ENCODE measurements at places on chromosomes 16 and 17.

GRCh38 chr16:10333321-10334032 lies 52.4 kb upstream of the ATF7IP2 start:
- DNase-seq = no peak

GRCh38 chr17:535198-535597 lies 179.4 kb downstream of the VPS53 start:
- no peak for DNase-seq

DNA sequence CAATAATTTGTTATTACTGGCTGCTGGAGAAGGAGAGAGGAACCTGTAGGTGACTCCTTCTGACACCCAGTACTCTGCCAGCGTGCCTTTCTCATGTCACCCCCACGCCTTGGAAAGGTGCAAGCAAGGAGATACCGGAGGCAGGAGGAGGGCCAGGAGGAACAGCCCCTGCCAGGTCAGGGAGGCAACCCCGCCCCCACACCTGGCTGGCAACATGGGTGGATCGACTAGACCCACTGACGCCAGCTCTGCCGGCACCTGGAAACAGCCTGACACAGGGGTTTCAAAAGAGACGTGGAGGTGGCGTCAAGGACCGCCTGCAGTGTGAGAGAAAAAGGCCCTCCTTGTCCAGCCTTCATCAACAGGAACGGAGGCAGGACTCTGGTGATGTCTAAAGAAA lies 62.3 kb downstream of the CYB5B start:
- no peak for DNase-seq

- DNase-seq = no peak
Measured at GRCh38 chr17:18185832-18186626, 2.4 kb downstream of the ALKBH5 start.

DNA sequence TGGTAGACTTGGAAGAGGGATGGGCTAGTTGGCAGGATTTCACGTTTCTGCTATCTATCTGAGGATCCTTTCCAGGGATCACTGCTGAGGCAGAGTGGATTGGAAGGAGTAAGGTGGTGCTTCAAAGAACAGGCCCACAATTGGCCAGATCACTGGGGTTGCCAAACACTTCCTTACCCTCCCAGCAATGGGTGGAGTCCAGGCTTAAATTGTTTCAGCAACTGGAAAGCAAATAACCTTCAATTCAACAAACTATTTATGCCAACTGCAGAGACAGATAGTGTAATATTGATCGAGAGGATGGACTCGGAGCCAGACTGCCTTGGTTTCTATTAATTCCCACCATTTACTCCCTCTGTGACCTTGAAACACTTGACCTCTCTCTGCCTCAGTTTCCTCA lies 2.1 kb downstream of the ARRB2 start:
- no peak for DNase-seq

DNA sequence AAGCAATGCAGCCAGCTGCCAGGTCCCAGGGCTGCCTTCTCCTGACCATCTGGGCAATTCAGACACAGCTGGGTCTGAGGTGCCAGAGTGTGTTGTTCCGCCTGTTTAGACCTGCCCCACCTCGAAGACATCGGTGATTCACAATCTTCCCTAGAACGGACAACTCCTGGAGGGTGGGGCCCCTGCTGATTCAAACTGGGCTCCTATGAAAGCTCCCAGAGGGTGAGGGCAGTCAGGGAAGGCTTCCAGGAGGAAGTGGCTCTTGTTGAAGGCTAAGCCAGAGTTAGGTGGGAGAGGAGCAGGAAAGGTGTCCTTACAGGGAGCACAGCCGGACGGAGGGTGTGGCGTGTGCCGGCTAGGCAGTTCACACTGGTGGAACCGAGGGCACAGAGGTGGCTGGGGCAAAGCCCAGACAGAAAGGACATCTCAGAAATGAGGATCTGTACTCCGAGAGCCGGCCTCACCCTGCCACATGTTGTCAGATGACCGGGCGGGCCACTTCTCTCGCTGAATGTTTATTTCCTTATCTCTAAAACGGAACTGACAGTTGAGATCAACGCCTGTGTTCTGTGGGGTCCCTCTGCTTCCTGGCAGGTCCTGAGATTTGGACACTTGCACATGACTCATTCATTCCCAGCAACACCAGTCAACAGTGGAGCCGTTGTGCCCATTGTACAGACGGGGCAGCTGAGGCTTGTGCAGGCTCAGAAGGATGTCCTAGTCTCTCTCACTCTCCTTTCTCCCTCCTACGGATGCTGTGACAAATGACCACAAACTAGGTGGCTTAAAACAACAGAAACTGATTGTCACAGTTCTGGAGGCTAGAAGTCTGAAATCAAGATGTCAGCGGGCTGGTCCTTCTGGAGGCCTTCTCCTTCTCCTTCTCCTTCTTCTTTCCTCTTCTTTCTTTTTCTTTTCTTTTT lies 26.9 kb upstream of the LITAF start:
- no peak for DNase-seq

DNA sequence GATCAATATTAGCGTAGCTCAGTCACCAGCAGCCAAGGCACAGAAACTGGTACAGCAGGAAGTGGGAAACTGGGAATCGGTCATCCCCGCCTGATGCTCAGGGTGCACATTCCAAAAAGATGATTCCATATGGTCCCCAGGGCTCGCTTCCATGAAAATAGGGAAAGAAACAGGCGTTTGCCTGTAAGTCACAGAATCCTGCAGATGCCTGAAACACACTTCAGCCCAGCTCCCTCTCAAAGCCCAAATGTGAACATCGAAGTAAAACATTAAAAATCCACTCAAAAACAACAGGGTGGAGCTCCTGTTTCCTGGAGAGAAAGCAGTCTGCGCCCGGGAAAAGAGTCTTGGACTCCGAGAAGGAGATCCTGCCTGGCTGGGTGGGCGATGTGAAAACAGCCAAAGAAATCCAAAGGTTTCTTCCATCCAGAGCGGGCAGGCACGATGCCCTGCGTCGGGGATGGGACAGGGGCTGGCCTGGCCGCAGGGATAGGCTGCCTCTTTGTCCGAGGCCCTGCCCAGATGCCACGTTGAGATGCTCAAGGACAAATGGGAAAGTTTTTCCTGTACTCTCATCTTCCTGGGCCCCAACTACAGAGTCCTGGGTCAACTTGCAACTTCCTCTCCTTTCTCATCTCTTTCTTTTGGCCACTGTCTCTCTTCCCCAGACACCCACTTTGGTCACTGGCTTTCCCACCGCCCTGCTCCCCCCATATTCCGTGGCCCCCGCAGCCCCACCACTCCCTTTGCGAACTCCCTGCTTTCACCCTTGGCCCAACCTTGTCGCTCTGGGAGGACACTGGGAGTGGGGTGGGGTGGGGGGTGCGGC lies 743 bp downstream of the WIPI1 start:
- DNase-seq = no peak

- DNase-seq = no peak
Measured at GRCh38 chr17:48143629-48144028, 36.1 kb downstream of the SNX11 start.

GRCh38 chr17:38575781-38576180 lies 30.0 kb downstream of the SRCIN1 start:
- DNase-seq = no peak

GRCh38 chr16:4386951-4387565 lies 15.4 kb downstream of the VASN start:
- DNase-seq = no peak

- DNase-seq = no peak
Measured at GRCh38 chr16:14476183-14476582, 153.9 kb downstream of the PARN start.

DNA sequence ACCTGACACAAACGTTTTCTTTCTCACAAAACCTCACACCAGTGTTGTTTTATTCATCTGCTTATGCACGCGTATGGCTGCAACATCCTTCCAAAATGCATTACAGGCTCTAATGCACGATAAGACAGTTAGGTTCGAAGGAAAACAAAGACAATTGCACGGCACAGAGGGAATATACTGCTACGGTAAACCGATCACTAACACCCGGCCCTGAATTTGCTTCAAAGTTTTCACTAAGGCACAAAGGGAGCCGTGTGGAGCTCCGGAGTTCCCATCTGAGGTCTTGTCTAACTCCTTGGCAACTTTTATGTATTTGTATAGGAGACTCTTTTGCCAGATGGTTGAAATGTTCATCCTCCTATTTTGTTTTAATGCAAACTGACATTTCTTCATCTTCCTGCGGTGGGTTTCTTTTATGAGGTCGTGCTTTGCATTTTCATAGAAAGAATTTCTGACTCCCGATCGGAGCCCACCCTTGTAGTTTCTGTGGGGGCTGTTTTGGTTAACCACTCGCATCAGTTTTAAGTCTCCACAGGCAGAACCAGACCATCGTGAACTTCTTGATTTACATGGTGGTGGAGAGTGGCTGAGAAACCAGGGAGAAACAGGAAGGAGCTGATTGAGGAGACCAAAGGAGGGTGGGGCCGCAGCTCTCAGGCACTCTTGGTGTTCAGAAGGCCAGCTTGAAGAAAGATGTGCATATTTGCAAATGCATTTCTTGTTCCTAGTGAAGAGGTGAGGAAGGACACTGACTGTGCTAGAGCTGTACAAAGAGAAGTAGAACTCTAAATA lies 516.8 kb downstream of the MAF start:
- no peak for DNase-seq

GRCh38 chr16:70267516-70267915 lies 15.8 kb upstream of the EXOSC6 start:
- no peak for DNase-seq

DNA sequence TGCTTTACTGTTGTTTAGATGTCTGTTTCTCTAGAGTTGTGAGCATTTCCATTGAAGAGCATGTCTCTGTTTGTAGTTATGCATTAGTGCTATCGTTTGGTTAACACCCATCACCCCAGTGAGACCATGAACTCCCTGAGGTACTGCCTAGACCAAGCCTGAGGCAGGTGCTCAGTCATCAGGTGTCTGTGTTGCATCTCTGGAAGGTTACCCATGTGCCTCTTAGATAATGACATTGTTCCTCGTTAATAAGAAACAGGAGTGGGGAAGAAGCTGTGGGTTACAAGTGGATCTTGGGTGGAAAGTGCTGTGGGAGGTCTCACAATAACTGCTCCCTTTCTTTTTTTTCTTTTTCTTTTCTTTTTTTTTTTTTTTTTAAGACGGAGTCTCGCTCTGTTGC lies 18.3 kb downstream of the DNAJA3 start:
- DNase-seq = no peak

Measured in vagina (tissue), 2 donors.